CD4-positive, CD25-positive, alpha-beta regulatory T cell (primary cell): ENCODE measurements at places on chromosomes 5 and 9. TPM values are rescaled to one million over a fixed set of nuclear protein-coding genes. Genes with fewer than 3 reads are reported as not detected.

- H3K4me1 ChIP-seq = no peaks in the 10 kb centered on the region
- H3K27me3 ChIP-seq = peaks cover 38% of the 10 kb centered on the region
Measured at GRCh38 chr5:54889826-54890225, 95.6 kb downstream of the ESM1 start.

The FCN1 gene
- not detected for total RNA-seq

DNA sequence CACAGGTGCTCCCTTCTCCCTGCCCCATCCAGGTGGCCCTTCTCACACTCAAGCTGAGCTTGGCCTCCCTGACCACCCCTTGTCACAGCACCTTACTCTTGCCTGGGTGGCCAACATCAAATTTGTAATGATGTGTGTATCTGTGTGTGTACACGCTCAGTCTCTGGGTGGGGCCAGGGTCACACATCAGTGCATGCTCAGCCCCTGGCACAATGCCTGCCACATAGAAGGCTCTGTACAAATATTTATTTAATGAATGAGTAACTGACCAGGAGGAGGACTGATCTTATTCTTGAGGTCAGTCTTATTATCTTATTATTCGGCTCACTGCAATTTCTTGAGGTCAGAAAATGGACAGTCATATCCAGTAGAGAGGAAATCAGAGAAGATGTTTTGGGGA is 41.3 kb upstream of the HAND1 start:
- peaks cover 4% of the 10 kb centered on the region for H3K27me3 ChIP-seq
- no peak for DNase-seq
- no peak overlapping the region for H3K27ac ChIP-seq
- no peak overlapping the region for H3K4me3 ChIP-seq

The CDH9 gene
- not detected for total RNA-seq

GRCh38 chr5:78499485-78499884 is 139.1 kb downstream of the SCAMP1 start:
- no peaks in the 10 kb centered on the region for H3K4me1 ChIP-seq
- H3K27me3 ChIP-seq = peaks cover 25% of the 10 kb centered on the region
- no peaks in the 10 kb centered on the region for H3K36me3 ChIP-seq
- H3K27ac ChIP-seq = no peak overlapping the region
- no peak overlapping the region for H3K4me3 ChIP-seq
- no peak for DNase-seq

- H3K4me1 ChIP-seq = no peaks in the 10 kb centered on the region
- no peak for DNase-seq
- H3K4me3 ChIP-seq = no peak within 1 kb of the TSS
- no peak within 1 kb of the TSS for H3K27ac ChIP-seq
Measured at GRCh38 chr5:140833993-140834392, at the start of gene PCDHA7. TSS of gene PCDHA7 (plus strand) at chr5:140834269. CDS start at chr5:140834384, 115 bp downstream.
